ENCODE measurements at places on chromosomes 3 and 15.

GRCh38 chr3:95923496-95924210 lies 890.7 kb upstream of the EPHA6 start:
- no peak for DNase-seq

GRCh38 chr15:38896647-38897046 lies 332.0 kb upstream of the RASGRP1 start:
- DNase-seq = no peak

DNA sequence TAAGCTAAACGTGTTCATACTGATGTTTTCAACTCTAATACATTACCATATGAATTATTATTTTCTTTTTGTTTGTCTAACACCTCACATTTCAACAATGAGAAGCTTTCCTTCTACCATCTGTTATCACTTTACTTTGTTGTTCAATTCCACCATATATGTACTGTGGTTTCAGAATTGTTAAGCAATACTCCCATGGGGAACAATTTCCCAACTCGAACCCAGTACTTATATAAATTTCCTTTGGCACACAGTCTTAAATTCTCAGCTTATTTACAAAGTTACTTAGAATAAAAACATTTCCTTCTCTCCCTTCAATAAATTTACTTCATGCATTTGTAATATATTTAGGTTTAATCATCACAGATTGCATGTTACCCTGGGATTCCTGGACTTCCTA lies 1764.4 kb downstream of the OTOL1 start:
- no peak for DNase-seq

DNA sequence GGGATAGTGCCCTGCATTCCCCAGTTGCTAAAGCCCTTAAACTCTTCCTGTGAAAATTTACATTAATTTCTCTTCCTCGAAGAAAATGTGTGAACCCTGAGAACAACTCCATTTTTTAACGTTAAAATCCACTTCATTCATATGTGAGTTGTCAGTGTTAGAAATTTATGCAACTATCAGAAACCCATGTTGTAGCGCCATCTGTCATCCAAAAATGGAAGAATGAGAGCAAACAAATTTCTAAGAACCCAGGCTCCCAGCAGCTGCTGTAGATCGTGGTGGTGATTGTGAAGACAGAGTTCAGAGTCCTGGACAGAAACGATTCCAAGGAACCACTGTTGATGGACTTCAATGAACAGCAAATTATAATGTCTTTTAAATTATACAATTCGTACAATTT lies 179.7 kb upstream of the NDN start:
- peak; percentile 1 for DNase-seq

GRCh38 chr3:53354945-53355498 lies 7.7 kb upstream of the DCP1A start:
- DNase-seq = no peak

GRCh38 chr3:138862531-138862923 lies 27.8 kb upstream of the PIK3CB start:
- DNase-seq = no peak

DNA sequence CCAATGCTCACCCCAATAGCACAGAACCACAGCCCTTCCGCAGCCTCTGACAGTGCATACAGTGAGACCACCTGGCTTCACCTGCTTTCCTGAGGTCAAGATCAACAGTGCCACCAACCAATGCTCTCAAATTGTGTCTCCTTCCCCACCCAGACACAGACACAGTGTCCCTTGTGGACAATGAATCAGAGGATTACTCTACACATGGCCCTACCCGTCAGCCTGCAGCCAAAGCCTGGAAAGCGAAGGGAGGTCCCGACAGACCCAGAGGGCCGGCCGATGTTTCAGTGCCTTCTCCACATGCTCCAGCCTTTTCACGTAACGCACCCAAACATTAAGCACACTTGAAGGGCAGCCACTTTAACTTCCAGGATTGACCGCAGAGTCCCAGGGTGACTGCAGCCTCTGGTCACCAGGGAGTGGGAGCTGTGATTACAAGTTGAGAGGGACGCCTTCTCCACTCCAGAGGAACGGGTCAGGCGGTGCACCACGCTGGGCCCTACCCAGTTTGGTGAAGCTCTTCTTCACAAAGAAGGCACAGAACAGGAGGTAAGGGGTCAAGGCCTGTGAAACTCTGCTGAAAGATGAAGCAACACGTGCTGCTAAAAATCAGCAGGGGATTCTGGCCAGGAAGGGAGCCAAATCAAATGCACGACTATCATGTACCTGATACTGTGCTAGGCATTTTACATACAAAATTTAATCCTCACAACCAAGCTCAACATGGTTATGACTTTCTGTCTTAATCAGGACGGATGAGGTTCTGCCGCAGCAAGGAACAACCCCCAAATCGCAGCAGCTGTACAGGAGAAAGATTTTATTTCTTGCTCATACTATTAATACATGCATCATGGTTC lies 17.2 kb downstream of the KLHL25 start:
- no peak for DNase-seq

GRCh38 chr3:64438812-64439211 lies 213.5 kb upstream of the PRICKLE2 start:
- no peak for DNase-seq

- no peak for DNase-seq
These were observed 9.8 kb downstream of the CMTM6 start for GRCh38 chr3:32492684-32493436.

GRCh38 chr15:40250304-40250656 lies 11.4 kb downstream of the PAK6 start:
- no peak for DNase-seq

DNA sequence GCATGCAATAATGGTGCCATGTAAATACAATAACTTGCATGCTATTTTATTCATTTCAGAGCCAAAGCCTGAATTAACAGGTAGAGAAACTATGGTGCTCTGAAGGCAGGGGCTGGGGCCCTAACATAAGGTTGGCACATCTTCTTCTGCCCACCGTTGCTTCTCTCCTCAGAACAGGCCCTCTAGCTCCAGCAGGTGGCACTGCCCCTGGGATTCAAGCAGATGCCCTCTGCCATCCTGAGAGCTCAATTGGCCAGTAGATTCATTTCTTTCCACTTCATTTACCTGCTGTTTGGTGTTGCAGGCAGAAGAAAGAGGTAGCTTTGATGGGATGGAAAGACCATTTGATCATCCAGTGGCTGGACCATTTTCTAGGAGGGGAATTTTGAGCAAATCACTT lies 130.5 kb downstream of the FOXB1 start:
- no peak for DNase-seq

DNA sequence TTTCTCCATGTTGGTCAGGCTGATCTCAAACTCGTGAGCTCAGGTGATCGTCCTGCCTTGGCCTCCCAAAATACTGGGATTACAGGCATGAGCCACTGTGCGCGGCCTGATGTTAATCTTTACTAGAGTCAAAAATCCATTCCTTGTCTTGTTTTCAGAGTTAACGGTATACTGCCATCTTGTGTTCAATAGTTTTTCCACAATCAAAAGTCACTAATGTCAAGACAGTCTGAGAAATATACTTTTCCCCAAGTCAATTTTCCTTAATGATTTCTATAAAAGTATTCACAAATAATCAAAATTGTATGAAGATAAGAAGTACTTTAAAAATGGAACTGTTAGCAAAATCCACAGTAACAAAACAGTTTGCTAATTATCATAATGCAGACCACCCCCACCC lies 8.5 kb downstream of the CRBN start:
- DNase-seq = no peak

GRCh38 chr15:79028411-79028964 lies 62.1 kb downstream of the RASGRF1 start:
- peak; percentile 15 for DNase-seq

DNA sequence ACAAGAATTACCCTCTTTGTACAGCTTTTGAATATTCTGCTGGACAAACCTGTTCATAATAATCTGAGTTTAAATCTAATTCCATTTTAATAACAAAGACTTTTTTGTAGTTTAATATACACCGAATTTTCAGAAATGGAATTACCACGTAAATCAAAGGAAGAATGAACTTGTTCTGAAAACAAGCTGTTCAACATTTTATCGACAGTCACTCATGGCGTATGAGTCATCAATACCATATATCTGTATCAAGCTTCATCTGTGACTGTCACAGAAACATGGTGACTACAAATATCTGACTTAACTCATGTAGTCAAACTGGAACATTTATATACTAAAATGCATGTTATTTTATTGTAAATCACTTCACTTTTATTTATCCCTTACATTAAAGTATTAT lies 90.0 kb downstream of the EFL1 start:
- no peak for DNase-seq

- no peak for DNase-seq
These were observed 236.8 kb downstream of the TLE3 start for GRCh38 chr15:69860921-69861320.

DNA sequence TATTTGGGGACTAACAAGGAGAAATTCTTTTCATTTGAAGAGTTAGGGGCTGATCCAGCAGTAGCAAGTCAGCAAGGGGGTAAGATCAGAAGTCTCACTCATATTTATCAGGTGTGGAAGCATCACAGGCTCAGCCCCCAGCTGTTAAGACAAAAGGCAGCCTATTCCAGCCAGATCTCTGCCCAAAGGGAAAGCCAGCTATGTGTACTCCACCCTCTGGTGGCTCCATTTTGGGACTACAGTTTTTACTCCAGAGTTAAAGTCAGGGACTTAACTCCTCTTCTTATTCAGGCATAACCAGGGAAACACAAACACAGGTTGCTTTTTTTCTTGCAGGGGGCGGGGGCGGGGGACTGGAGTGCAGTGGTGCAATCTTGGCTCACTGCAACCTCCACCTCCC lies 19.2 kb downstream of the UBP1 start:
- DNase-seq = no peak

GRCh38 chr3:146449613-146450012 lies 19.7 kb downstream of the PLSCR2 start:
- DNase-seq = no peak

GRCh38 chr3:120025520-120025919 lies 68.7 kb downstream of the GSK3B start:
- no peak for DNase-seq

GRCh38 chr3:186287711-186288110 lies 74.3 kb downstream of the DGKG start:
- no peak for DNase-seq
